NCI-H1930 (cell line): ENCODE measurements at places on chromosomes 3 and 15.

GRCh38 chr3:184474897-184475296, 86.7 kb upstream of the EPHB3 start:
- no peak for DNase-seq

GRCh38 chr3:72343078-72343477, 505.2 kb downstream of the SHQ1 start:
- DNase-seq = no peak

DNA sequence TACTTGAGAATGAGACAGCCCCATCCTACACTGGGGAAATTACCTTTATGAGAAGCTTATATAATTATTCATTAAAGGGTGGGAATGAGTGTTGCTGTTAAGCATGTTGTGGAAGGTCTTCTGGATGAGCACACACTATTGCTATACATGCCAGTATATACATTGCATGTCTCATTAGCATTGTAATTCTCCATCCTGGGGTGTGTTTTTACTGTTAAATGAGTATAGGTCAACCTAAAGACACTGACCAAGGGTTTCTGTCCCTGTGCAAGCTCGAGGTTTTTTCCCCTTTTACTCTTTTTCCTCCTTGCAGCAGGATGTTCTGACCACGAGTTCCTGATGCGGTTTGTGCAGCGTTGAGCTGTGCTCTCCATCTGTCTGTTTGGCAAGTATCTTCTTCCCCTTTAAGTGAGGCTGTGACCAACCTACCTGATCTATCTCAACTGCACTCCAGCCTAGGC, 7.2 kb upstream of the IVD start:
- DNase-seq = no peak

- DNase-seq = no peak
These were observed 50.5 kb upstream of the CSPG4 start for GRCh38 chr15:75763137-75763611.

DNA sequence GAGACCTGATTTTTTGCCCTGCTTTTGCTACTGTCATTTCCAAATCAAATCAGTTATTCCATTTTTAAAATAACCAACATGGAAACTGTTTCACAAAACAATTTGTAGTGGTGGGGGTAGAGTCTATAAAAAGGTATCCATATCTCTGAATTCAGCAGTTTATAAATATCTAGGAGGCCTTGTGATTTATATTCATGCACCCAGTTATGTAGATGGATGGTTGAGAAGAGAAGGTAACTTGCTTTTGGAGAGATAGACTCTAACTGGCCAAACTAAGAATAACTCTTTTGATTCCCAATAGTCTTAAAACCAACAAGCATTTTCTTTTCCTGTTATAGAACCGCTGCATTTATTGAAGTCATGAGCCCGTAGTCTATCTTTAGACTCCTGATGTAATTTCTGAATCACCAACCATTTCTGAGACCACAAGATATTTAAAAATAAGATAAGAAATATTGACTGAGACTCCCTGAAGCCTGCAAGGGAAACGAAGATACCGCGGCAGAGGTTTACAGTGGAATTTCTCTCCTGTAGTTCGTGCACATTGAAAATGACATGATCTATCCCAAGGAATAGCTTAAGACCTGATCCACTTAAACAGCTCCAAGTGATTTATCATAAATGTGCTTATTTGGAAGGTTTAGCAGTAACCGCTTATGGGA, 68.5 kb downstream of the SAMMSON start:
- no peak for DNase-seq

DNA sequence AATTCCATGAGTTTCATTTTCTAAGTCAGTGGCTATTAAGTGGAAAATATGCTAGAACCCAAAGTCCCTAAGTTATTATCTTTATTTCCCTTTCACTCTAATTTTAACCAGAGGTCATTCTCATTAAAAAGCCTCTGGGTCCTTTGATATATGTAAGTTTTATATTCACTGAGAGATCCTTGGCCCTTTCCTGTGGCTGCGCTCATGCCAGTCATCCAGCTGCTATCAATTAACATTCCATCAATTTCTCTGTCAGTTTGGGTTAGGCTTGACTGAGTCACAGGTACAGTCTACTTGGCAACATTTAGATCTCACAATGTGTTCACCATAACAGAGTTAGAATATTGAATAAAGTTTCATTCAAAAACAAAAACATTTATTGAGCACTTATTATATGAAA, 58.0 kb upstream of the FBN1 start:
- DNase-seq = no peak
